ENCODE measurements at places on chromosomes 12 and 14.

GRCh38 chr12:55707841-55708694 is at the start of gene ITGA7:
Gene ITGA7, minus strand, starts transcription at chr12:55707904. Its CDS starts 222 bp downstream, at chr12:55707682.
- DNase-seq = peak; percentile 93

DNA sequence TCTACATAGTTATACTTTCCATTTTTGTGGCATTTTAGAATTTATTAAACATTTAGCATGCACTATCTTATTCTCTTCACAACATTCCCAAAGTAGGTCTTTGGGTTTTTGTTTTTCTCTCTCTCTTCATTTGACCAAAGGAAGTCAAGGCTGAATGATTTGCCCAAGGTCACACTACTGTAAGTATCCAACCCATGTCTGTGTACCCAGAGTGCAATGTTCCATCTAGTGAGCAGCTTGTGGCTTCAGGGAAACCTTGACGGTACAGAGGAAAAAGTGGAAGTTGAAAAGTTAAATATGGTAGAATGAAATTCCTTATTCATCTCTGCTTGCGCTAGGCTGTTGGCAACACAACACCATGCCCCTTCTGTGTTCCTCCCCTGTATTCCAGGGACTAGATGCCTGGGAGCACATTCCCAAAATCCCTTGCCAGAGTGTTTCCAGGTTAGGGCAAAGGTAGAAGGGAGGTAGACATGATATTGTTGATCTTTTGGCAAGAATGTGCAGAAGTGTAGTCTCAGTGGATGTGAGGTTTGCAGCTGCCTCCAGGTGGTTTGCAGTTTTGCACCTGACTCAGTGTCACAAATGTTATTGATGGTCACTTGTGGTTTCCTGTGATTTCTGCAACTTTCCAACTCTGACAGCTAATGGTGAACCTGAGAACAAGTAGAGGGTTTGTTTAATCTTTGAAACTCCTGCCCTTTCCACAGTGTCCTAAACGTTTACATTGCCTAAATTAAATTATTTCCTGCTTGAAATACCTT is 196.7 kb downstream of the RMST start:
- DNase-seq = no peak

DNA sequence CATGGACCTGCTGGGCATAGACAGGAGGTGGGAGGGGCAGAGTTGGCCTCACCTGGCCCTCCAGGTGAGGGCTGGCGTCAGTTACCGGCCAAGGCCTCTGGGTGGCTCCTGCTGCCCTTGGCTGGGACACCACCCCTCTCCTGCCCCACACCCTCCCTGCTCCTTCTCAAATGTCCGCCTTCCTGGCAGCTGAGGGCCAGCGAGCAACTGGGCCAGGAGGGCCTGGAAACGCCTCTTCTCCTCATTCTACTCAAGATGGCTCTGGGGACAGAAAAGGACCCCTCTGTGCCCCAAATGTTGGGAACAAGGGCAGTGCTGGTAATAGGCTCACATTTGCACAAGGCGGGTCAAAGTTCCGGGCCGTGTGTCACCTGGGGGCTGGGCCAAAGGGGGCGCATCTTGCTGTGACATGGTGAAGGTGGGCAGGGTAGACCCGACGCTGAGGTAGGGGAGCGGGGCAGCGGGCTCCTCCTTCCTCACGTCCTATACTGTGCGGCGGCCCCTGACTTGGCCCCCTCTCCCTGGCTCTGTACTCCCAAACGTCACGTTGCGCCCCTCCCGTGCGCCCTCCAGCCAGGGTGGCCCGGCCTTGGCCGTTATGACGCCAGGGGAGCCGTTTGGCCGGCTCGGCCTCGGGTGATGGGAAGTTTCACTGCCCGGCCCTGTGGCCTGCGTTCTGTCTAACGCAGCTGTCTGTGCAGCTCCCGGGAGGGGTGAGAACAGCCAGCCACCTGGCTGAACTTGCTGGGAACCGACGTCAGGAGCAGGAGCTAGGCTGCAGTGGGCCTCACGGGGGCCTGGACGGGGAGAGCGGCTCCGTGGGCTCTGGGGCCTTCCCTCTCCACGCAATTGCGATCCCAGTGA is 18.0 kb upstream of the DLK1 start:
- no peak for DNase-seq

GRCh38 chr12:80356097-80356496 is 87.9 kb upstream of the PTPRQ start:
- no peak for DNase-seq

GRCh38 chr12:13537623-13538022 is 341.1 kb downstream of the EMP1 start:
- DNase-seq = no peak

GRCh38 chr14:96162265-96162664 is 42.4 kb upstream of the BDKRB2 start:
- DNase-seq = peak; percentile 51

DNA sequence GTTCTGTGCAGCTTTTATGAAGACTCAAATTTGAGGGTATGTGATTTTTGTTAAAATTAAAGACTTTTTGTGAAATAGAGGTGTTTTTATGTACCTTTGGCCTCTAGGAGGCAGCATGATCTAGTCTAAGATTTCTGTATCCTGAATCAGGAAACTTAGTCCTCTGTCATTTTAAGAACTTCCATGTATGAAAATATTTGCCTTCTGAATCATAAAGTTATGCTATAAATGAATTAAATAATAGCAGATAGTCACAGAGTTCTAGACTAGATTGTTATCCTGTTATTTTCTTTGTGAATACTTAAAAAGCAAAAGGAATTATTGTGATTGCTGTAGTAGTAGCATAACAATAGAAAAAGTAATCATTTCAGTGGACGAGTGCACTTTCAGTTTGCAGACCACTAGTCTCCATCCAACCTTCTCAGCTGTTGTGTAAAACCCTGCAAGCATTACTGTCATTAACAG is 56.3 kb downstream of the FGD4 start:
- no peak for DNase-seq

Data from cardiac septum (tissue), 1 donor.